ENCODE measurements at places on chromosomes 5 and 9.

DNA sequence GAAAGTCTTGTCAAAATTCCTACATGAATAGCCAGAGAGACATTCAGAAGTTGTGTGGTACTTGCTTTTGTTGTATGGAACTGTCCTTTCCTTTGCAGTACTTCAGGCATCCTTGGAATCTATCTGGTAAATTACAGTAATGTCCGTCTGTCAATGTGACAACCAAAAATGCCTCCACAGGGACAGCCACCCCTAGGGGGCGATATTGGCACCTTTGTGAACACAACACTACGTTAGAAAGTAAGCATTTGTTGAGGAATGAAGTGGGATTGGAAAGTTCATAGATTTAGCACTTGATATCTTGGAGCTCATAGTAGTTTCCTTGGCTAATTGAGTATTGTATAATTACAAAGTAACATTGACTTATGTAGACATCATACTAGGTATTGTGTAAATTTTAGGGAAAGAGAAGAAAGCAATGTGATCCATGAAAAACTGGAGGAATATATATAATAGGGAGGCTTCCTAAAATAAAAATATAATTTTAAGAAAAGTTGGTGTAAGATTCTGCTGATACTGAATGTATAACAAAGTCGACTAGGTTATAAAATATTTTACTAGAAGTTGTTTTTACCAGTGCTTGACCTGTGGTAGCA lies 32.7 kb downstream of the TMEFF1 start:
- no peak for DNase-seq

- DNase-seq: no peak
Observed at GRCh38 chr9:112002847-112003457, 106.3 kb downstream of the UGCG start.

- DNase-seq: no peak
Observed at GRCh38 chr9:135770771-135771170, 68.8 kb downstream of the KCNT1 start.

DNA sequence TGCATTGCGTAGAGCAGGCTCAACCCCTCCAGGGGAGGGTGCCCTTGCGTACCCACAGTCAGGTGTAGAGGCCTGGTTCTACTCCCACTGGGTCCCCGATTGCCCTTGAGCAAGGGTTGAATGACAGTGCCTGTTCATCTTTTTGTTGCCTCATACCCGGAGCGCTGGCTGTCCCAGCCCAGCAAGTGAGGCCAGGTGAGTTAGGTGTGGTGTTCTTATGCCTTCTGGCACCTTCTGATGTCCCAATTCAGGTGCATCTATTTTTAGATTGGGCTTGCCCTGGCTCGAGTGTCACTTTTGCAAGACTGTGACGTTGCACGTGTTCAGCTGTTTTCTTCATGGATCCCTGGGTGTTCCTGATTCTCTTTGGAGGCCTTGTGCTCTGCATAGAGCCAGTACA lies 257.8 kb downstream of the GOLPH3 start:
- no peak for DNase-seq

- DNase-seq: no peak
Observed at GRCh38 chr5:65971643-65972042, 45.3 kb downstream of the ERBIN start.

GRCh38 chr9:614431-614830 lies 227.1 kb upstream of the DMRT1 start:
- DNase-seq: no peak

DNA sequence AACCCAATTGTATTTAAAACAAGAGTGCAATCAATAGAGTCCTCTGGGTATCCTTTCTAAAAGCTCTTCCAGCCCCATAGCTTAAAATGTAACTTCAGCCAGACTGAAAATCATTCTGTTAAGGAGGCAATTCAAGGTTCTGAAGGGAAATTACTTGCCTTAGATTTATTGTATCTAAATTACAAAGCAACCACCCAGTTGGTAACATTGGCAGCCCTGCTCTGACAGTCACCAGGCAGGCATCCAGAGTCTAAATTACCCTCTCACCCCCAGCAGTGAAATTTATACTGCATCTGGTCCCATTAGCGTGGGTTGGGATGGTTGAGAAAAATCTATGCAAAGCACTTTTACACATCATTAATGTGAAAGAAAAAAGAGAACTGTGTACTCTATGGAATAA lies 514.7 kb downstream of the MTRR start:
- no peak for DNase-seq

DNA sequence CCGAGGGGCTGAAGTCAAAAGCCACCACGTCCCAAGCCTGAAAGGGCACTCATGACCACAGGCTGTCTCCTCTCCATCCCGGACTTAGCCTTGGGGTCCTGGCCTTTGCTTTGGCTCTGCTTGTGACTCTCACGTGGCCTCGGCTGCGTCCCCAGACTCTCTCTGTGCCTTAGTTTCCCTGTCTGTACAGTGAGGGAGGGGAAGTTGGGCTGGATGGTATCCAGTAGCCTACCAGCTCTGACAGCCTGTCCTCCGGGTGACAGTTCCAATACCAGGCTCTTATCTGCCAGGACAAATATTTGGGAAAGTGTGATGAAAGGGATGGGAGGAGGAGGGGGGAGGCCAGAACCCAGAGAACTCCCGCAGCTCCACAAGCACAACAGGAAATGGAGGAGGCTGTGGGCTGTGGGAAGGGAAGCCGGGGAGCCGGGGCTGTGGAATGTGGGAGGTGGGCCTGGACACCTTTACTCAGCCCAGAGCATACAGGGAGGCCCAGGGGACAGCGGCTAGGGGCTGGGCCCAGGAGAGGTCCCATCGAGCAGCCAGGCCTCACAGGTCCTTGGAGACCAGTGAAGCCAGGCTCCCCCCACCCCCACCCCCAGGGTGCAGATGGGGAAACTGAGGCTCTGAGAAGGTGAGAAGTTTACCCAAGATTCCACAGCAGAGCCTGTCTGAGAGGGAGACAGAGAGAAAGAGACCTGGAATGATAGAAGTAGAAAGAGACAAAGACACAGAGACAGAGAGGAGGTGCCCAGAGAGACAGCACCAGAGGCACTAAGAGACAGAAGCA lies 18.3 kb downstream of the PDGFRB start:
- no peak for DNase-seq

GRCh38 chr9:98429613-98430012 lies 174.2 kb upstream of the TBC1D2 start:
- no peak for DNase-seq

DNA sequence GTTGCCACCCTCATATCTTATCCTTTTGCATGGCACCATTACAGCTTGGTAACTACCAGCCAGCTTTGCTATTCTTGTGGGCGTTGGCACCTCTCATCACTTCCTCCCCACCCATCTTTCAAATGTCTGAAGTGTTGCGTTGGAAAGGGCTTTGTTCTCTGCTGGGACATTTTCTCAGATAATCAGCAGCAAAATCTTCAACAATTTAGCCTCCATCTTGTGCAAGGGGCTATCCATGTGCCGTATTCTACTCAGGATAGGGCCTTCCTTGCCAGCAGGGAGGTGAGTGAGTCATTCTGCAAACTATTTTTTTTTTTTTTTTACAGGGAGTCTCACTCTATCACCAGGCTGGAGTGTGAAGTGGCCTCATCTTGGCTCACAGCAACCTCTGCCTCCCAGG lies 62.1 kb upstream of the NUDT12 start:
- DNase-seq: no peak

DNA sequence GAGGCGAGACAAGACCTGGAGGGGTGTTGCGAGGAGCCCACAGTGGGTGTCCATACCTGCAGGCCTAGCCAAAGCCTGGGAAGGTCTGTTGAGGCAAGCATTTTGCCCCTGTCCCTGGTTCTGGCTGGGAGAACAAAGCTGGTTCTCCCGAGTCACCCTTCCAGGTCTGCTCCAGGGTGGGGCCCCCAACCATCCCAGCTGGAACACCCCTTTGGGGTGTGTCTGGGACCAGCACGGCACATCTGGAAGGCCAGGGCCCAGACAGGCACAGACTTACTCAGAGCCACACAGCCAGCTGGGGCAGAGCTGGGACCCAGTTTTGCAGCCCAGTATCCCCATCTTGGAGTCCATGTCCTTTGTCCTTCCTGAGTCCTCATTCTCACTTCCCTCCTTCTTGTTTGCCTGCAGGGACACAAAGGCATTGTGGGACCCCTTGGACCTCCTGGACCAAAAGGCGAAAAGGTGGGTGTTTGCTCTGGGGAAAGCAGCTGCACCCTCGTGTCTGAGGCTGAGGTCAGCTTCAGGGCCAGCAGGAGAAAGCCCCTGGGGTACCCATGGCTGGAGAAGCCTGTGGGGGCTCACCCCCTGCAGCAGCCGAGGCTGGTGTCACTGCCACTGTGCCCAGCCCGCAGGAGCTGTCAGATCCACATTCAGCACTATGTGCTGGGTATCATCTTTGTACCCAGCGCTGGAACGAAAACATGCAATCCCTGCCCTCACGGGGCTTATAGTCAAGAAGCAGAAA lies 38.4 kb upstream of the ORM1 start:
- DNase-seq: no peak
